ENCODE measurements at places on chromosomes 12 and 14. TPM values are rescaled to one million over a fixed set of nuclear protein-coding genes. Genes with fewer than 3 reads are reported as not detected.

Gene DENND5B
- 37.0 TPM for total RNA-seq

GRCh38 chr12:27511031-27511722 lies 12.8 kb upstream of the PPFIBP1 start:
- no peak for DNase-seq

Gene ALKBH1
- 5.3 TPM for total RNA-seq

GRCh38 chr12:78483767-78484315 lies 380.7 kb upstream of the SYT1 start:
- no peak for DNase-seq

Gene SAMD15
- 3.1 TPM for total RNA-seq

Data from uterus (tissue), 4 donors.